ENCODE measurements at places on chromosomes 5 and 9.

DNA sequence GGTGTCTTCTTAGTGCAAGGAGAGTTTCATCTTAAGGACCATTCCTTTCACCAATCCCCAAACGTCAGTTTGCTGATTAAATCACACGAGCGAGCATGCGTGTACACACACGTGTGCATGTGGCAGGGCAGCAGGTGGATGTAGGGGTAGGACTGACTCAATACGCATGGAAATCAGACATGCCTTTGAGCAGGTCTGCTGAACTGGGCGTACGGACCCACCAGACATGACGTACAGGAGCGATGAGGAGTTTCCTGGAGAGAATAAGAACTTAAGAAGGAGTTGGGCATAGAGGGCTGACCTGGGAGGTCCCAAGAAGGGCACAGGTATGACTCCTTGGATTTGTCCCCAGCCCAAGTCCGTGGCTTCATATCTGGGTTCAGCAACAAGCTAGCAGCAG lies 170.0 kb downstream of the FGF18 start:
- no peak for DNase-seq

- no peak for DNase-seq
These were observed 143.3 kb upstream of the LMX1B start for GRCh38 chr9:126470241-126470993.

DNA sequence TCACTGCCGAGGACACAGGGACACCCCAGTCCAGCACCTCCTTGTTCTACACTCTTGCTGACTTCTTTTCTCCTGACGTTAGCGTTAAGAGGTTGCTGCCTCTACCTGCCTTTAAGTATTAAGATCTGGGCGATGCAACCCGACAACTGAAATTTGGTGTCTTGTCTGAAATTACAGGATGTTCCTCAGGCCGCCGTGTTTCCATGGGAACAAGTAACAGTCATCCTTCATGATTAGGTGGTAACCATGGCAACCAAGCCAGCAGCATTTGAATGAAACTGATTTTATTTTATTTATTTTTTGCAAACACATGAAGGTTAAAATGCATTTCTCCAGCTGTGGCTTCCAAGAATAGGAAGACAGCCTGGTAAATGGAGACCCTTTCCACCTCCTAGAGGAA lies 20.8 kb downstream of the DAB2IP start:
- DNase-seq, result no peak

DNA sequence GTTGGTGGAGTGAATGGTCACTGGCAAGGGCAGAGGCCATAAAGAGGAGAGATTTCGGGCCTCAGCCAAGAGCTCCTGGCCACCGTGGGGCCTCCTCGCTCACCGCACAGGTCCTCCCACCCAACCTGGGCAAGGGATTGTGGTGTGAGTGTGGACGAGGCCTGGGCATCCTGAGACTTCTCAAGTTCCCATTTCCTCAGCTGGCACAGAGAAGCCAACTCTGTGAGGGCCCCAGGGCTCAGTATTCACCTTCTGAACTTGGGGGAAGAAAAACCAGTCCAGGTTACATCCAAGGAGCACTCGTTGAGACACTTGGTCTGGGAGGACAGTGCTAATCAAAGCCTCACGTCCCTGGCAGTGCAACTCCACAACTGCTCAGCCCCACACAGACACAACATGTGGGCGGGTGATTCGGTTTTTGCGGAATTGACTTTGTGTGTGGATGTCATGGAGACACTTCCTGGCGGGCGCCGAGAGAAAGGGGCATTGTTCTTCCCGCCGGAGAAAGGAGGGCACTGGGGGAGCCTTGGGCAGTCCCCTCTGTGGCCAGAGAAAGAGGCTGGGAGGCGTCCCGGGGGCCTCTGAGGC lies 28.5 kb upstream of the NKD2 start:
- DNase-seq, result no peak

- no peak for DNase-seq
These were observed 58.9 kb downstream of the GNA14 start for GRCh38 chr9:77589046-77589795.

DNA sequence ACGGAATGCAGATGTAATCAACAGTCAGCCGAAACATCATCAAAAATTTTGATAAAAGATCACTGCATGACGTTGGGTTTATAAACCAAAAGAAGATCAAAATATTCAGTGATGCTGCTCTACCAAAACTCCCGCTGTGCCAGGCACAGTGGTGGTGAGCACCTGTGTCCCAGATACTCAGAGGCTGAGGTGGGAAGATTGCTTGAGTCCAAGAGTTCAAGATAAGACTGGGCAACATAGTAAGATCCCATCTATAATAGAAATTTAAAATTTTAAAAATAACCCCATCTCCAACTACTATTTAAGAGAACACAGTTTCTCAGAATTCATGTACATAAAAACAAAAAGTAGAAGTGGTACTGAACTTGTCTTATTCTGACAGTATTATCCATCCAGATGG lies 3.8 kb downstream of the LMAN2 start:
- DNase-seq, result no peak

DNA sequence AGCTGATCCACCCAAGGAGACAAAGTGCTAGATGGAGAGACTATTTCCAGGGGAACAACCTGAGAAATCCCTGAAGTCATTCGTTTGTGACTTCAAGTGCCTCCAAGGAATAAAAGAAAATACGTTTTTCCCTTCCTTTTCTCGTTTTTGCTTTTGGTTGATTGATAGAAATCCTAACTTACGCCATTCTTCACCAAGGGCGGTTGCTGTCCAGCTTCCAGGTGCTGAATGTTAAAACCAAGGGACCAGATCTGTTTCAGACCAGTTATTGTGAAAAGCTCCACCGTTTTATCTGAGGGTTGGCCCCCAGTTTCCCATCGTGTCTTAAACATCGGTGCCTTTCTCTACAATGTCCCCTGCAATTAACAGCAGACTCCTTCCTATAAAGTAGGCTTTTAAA lies 600.7 kb upstream of the SGCD start:
- DNase-seq, result peak; percentile 22

- no peak for DNase-seq
These were observed 5.7 kb upstream of the GARNL3 start for GRCh38 chr9:127258606-127259471.

DNA sequence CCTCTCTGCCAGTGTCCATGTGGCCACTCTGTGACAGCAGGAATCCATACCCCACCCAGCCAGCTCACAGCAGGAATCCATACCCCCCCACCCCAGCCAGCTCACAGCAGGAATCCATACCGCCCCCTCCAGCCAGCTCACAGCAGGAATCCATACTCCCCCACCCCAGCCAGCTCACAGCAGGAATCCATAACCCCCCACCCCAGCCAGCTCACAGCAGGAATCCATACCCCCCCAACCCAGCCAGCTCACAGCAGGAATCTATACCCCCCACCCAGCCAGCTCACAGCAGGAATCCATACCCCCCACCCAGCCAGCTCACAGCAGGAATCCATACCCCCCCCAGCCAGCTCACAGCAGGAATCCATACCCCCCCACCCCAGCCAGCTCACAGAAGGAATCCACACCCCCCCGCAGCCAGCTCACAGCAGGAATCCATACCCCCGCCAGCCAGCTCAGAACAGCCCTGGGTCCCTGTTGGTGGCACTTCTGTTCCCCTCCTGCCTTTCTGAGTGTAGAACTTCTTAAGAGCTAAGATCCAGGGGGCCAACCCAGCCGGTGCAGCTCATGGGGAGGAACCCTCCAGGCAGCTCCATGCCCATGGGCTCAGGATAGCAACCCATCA lies 8.4 kb upstream of the RXRA start:
- peak; percentile 33 for DNase-seq

GRCh38 chr5:76983468-76983867 lies 30.6 kb downstream of the CRHBP start:
- no peak for DNase-seq

DNA sequence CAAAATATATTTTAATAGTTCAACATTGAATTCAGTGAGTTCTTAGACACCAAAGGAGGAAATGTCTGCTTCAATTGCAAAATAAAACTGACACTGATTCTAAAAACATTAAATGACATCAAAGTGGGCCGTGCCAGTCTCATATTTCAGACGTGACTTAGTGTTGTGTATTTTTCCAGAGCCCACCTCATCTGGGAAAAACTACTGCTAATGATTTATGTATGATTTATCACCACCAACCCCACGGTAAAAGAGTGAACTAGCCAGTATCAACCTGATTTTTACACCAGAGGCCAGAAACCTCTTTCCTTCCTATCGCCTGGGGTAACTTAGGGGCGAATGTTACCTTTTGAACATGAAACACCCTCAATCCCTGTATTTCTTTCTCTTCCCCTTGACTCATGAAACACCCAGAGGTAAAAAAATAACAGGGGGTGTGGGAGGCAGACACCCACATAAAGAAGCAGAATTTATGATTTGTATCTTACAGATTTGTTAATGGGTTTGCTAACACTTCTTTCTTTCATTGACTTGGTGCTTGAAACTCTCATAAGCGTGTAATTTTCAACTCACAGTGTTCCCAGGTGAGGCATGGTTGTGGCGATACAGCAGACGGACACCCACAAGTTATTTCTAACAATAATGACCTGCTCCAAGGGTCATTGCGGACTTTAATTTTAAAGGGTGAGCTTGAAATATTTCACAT lies 56.4 kb upstream of the FANCC start:
- no peak for DNase-seq

DNA sequence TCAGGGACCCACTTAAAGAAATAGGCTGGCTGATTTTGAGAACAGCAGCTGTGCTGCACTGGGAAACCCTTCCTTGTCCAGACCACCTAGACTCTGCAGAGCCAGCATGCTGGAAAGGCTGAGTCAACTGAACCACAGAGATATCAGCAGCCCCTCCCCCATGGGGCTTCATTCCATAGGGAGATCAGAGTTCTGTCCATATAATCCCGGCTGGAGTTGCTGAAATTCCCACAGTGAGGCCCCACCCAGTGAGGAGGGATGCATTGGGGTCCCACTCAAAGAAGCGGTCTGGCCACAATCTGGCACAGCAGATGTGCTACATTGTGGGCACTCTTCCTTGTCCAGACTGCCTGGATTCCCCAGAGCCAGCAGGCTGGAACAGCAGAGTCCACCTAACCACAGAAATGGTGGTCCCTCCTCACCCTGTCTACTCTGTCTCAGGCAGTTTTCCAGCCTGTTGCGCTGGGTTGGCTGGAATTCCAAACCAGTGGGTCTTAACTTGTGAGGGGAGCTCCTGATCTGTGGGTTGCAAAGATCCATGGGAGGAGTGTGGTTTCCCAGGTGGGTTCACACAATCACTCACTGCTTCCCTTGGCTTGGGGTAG lies 127.1 kb downstream of the RNF180 start:
- DNase-seq, result peak; percentile 46

GRCh38 chr5:17305964-17306725 lies 88.7 kb downstream of the BASP1 start:
- DNase-seq, result no peak

DNA sequence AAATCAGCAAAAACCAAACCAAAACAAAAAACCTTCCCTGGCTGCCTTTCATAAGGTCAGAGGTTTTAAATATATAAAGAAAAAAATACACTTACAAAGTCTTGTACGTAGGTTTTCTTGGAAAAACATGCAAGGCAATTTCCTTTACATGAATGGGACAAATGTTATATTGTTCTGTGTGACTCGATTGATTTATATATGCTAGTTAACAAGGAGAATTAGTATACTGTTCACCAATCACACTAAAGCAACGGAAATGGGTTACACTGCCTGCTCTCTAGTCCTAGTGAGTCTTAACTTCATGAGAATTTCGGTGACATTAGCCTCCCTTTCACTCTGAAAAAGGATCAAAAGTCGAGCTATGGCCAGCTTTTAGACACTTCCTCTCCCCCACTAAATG lies 5.5 kb downstream of the GDF9 start:
- no peak for DNase-seq

DNA sequence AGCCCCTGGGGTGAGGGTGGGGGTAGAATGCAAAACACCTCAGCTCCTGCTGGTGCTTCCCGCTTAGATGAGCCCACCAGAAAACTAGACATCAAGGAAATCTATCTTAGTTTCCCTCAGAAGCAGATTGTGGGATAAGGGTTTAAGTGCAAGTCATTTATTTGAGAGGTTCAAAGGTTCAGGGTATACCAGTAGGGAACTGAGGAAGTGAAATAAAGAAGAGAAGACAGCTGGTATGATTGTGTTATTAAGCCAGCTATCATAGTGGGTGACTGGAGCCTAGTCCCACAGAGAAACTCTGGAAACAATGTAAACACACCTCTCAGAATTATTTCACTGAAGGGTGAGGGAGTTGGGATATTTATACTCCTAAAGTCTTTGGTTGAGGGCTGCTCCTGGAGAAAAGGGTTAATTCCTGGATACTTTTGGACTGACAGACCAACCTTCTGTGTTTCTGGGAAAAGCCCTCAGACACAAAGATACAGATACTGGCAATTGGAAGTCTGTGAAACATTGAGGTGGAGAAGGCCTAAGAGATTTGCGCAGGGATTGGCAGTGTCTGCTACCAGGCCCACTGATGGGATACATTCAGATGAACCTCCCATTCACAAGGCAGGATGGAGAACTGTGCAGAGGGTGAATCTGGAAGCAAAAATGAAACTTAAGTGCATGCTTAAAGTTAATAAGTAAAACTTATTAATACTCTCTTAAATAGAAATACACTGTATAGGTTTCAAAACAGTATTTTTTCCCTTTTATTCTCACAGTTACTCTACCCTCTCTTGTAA lies 6.4 kb upstream of the DCTN4 start:
- DNase-seq, result no peak

GRCh38 chr9:23322392-23322791 lies 503.6 kb downstream of the ELAVL2 start:
- no peak for DNase-seq

- no peak for DNase-seq
These were observed 83.3 kb upstream of the TRIO start for GRCh38 chr5:14059810-14060209.

GRCh38 chr9:89357331-89358197 lies 39.3 kb downstream of the SECISBP2 start:
- DNase-seq, result no peak

DNA sequence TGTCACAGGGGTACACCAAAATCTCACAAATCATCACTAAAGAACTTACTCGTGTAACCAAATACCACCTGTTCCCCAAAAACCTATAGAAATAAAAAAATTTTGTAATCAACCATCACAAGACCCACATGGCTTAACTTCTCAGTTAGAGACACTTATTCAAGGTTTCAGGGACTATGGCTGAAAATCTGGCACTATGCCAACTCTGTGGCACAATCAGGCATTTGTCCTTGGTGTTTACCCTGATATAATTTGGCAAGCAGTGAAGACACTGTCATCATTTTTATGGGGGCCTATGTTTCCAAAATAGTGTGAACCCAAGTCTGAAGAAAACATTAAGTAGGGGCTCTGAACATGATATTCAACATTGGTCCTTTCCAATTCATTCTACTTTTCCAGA lies 59.0 kb downstream of the ZNF622 start:
- no peak for DNase-seq

- DNase-seq, result no peak
These were observed 8.0 kb downstream of the CLPTM1L start for GRCh38 chr5:1336749-1337488.

GRCh38 chr9:103988821-103989220 lies 105.3 kb upstream of the SMC2 start:
- no peak for DNase-seq

GRCh38 chr9:81224166-81225081 lies 464.9 kb downstream of the TLE1 start:
- no peak for DNase-seq

DNA sequence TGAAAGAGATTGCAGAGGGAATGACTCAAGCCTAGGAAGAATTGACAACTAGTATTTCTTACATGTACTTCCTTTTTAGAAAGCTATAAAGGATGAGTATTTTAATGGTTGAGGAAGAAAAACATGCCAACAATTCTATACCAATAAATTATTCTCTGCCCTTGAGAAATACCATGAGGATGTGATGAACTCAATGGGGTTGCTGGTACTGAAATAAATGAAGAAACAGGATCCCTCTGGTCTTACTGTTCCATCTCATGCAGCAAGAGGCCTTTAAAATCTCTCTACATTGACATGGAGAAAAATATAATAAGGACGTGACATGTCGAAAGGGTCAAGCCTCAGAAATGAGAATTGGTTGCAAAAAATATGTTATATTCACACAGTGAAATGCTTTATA lies 477.3 kb downstream of the GABRG2 start:
- no peak for DNase-seq
